ENCODE measurements at places on chromosomes 7 and 10.

GRCh38 chr7:105980645-105981396 is 17.8 kb downstream of the CDHR3 start:
- no peak for DNase-seq

DNA sequence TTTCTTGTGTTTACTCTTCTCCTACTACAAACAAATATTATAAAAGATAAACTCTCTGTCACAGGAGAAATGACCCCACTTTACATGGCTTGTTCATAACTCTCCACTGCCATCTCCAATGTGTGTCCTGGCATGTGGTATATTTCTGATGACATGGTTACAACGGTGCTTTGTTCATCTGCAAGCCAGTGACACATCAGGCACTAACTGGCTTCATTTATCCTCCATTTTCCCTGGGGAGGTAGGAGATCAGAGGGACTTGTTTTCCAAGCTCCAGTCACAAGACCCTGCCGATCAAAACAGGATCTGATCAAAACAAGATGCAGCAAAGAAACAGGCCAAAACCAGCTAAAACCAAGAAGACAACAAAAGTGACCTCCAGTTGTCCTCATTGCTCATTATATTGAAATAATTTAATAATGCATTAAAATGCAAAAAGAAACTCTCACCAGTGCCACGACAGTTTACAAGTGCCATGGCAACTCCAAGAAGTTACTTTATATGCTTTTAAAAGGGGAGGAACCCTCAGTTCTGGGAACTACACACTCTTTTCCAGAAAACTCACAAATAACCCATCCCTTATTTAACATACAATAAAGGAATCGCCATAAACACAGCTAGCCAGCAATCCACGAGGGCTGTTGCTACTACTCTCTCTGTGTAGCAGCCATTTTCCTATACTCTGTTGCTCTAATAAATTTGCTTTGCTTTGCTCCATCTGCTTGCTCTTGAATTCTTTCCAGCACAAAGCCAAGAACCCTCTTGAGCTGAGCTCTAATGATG is 224.2 kb downstream of the XPNPEP1 start:
- no peak for DNase-seq

- no peak for DNase-seq
Observed at GRCh38 chr10:73863039-73863817, 11.1 kb downstream of the CAMK2G start.

DNA sequence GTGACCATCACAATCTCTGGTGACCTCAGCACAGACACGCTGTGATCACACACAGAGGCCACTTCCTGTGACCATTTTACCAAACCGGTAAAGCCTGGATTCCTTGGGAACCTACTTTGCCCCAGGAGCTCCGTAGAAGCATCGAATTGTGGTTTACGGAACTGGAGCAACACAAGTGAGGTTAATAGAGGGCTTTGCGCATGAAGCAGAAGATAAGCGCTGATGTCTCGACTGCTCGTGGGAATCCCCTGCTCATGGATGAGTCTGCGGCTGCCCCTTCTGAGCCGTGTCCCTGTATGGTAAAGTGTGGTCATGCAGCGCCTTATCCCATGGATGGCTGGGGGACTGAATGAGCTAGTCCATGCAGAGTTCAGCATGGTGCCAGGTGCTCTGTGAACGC is 53.6 kb downstream of the VIPR2 start:
- no peak for DNase-seq

GRCh38 chr10:129725011-129725410 is 239.1 kb downstream of the EBF3 start:
- no peak for DNase-seq

All from effector CD4-positive, alpha-beta T cell (primary cell).